NCI-H1694 treated with DMSO at 0.1 percent for 48 hours (cell line): ENCODE measurements at places on chromosomes 2 and 18.

- no peak for DNase-seq
Observed at GRCh38 chr2:124171472-124172063, 146.5 kb downstream of the CNTNAP5 start.

DNA sequence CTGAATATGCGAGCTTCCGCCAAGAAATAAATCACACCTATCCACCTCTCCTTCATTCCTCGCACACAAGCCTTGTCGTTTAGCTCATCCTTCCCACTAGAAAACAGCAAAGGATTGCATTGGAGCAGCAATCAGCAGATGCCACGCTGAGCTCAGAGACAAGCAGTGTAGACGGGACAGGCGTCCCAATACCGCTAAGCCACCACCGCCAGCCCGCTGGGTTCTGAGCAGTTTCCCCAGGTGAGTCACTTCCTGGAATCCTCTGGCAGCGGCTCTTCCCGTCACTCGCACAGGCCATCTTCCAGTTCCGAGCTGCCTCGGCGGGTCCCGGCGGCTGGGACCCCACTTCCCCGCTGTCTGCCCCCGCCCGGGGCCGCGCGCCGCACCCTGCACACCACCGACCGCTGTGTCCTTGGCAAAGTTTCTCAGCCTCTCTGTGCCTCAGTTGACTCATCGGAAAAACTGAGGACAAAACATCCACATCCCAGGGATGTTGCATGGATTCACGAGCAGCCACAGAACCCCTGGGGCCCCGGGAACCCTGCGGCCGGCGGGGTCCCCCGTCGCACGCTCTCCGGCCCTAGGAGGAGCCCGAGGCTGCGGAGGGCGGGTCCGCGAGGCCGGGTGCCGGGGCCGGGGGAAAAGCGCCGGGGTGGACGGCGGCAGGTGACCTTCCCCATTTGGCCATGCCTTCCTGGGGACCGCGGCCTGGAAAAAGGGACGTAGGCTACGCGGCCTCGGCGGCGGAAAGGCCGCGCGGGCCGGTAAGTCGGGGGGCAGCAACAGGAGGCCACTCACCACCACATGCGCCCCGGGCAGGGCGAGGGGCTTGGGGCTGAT lies 573 bp downstream of the KDSR start:
- peak; percentile 14 for DNase-seq

DNA sequence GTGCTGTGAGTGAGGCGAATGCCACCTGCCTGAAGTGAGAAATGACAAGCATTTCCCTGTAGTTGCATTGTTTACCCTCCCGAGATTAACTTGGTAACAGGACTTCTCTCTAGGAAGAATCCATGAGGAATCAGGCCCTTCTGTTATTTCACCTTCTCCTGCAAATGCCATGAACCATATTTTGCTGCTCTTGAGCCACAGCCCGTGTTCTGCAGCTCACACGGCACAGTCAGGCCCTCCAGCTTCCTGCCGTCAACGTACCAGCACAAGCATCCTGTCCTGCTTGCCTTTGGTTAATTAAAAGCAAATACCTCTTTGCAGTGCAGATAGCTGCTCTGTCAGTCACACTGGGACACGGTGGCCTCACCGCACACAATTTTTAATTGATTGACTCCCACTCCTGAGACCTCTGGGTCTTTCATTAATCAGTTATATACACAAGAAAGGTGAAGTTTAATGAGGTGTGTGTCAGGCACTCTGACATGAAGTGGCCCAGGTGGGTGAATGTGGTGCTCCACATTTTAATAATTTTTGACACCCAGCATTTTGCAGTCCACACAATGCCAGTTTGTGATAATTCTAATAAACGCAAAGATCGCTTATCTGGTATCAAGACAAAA lies 95.3 kb upstream of the ASB18 start:
- DNase-seq, result no peak

DNA sequence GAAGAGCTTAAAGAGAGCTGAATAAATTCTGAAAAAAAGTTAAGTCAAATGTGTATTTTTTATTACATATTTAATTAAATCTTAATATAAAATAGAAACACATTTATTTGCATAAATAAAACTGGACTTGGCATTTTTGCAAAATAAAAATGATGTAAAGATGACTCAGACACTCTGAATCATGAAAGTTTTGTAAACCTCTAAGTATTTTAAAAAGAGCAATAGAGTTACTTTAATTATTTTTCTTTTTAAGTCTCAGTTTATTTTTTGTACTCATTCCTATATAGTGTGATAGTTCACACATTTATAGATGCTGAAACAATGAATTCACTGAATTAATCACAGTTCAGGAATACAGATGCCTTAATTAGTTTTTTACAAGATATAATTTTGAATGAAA lies 109.9 kb upstream of the DTNA start:
- no peak for DNase-seq

- DNase-seq, result no peak
Observed at GRCh38 chr2:188599140-188599539, 307.5 kb downstream of the GULP1 start.
